ENCODE measurements at places on chromosomes 16 and 17.

DNA sequence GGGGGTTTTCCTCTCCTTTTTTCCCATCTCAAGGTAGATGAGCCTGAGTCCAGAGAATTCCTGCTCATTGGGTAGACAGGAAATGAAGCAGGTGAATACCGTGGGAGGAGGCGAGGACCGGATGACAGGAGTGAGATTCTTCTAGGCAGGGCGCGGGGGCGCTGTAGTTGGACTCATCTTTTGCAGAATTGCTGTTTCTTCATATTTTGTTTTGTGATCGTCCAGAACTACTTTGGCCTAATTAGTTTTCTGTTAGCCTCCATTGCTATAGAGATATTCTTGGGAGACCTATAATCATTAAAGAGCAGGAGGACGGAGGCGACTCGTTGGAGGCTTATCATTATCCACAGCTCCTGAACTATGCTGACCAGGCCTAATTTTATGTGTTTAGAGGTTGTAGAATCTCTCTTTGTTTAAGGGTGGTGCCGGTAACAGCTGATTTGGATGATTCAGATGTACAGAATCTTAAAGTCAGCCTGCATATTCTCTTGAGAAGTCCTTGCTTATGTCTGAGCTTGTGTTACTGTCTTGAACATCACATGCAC, 650 bp downstream of the ATP6V0A1 start:
- DNase-seq, result peak; percentile 30

DNA sequence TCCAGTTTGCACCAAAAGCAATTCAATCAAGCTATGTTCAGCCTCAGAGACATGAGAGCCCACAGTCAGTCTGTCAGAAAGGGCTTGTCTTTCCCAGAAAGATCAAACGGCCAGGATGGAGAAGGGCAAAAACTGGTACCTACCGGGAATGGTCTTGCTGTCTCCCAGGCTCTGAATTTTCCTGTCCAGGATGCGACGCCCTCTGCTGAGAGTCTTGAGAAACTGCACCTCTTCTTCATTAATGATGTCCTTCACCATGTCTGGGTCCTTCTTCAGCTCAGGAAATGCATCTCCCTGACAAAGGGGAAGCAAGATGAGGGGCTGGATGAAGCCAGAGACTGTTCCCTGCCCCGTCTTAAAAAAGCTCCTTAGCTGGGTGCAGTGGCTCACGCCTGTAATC, 15.8 kb upstream of the EXOSC6 start:
- no peak for DNase-seq

DNA sequence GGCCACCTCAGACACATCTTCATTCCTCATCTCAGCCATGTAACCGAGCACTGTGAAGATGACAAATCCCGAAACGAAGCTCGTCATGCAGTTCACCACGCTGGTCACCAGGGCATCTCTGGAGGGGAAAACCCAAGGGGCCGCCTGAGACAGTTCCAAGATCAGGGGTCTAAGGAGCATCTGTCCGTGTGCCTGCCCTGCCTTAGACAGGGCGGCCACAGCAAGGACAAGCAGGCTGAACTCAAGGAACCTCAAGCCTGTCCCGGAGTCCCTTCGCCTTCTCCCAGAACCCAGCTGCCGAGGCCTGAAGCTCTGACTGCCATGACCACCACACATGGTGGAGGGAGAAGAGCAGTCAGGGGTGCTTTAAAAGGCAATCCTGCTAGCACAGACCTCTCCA, 22.7 kb downstream of the SLC6A4 start:
- no peak for DNase-seq

DNA sequence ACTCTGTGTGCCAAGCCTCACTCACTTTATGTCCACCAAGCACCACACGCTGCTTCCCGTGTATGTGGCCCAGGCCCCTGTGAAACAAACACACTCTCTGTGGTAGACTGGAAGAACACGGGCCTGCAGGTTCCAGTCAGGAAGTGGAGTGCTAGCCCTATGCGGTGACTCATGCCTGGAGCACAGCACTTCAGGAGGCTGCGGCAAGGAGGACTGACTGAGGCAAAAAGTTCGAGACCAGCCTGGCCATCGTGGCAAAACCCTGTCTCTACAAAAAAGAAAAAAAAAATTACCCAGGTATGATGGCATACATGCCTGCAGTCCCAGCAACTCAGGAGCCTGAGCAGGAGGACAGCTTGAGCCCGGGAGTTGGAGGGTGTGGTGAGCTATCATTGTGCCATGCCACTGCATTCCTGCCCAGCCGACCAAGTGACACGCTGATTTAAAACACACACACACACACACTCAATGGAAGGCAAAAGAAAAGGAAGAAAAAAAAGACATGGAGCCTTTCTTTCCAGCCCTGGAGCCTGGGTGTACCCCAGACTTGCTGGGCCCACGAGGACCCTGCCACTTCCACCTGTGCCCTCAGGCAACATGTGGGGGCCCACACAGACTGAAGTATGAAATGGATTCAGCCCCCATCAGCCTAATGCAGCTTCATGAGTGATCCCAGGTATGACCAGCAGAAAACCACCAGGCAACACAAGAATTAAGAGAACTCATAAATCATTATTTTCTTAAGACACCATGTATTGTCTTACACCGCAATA, 126.6 kb downstream of the ANKRD11 start:
- peak; percentile 25 for DNase-seq

DNA sequence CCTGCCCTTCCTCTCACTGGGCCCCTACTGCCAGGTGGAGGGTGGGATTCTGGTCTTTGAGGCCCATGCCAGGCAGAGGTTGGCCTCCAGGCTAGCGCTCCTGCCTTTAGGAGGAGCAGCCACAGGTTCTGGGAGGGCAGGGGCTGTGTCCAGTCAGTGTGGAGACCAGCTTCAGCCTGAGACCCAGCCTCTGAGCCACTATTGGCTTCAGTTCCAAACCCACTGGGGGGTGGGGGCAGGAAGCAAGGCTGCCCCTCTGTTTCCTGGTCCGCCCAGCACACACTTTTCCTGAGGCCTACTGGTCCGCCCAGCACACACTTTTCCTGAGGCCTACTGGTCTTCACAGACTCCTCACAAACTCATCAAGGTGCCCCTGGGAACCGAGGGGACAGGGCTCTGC, 16.4 kb downstream of the SLC5A10 start:
- DNase-seq, result no peak

DNA sequence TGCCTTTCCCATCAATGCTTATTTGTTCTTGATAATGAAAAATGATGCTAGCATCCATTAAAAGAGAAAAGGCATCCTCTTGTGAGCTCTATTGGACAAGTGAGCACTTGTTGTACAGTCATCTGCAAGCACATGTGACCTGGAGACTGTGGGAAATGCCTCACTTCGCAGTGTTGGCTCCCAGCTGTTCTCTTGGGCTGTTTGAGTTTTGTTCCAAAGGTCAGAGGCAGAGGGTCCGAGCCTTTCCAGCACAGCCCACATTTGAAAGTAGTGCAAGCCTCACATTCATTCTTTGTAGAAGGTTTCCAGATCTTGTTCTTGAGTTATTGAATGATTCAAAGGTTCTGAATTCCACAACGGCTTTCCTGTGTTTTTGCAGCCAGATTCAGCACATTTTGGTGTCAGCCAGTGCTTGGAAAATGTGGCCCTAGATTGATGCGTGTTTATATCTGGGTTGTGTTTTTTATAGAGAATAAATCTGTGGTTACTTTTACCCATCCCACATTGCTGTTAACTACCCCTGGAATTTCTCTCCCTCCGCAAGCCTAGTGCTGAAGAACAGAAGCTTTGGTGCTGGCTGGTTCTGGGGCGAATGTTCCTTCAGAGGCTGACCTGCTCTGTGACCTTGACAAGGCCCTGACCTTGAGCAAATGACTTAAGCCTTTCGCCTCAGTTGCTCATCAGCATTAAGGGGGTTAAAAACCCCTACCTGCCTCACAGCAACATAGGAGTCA, 49.8 kb downstream of the CDH1 start:
- DNase-seq, result no peak

DNA sequence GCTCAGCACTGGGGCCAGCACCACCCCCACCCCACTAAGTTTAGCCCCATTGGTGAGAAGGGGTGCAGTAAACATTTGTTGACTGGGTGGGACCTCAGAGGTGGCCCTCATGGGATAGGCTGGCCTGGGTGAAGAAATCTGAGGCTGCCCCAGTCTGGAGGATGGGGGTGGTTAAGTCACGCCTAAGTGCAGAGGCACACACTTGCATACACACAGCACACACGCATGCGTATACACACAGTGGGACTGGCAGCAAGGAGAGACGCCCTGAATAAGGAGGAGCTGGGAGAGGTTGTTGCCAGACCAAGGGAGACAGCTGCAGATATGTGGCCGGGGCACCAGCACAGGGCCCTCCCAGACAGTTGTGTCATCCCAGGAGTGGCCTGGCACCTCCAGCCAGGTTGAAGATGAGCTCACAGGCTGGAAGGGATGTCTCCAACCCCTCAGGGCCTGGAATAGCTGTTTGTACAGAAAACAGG, 3.0 kb upstream of the BCAR1 start:
- DNase-seq, result no peak

GRCh38 chr16:1825864-1826690, 548 bp downstream of the HAGH start:
- DNase-seq, result peak; percentile 55

DNA sequence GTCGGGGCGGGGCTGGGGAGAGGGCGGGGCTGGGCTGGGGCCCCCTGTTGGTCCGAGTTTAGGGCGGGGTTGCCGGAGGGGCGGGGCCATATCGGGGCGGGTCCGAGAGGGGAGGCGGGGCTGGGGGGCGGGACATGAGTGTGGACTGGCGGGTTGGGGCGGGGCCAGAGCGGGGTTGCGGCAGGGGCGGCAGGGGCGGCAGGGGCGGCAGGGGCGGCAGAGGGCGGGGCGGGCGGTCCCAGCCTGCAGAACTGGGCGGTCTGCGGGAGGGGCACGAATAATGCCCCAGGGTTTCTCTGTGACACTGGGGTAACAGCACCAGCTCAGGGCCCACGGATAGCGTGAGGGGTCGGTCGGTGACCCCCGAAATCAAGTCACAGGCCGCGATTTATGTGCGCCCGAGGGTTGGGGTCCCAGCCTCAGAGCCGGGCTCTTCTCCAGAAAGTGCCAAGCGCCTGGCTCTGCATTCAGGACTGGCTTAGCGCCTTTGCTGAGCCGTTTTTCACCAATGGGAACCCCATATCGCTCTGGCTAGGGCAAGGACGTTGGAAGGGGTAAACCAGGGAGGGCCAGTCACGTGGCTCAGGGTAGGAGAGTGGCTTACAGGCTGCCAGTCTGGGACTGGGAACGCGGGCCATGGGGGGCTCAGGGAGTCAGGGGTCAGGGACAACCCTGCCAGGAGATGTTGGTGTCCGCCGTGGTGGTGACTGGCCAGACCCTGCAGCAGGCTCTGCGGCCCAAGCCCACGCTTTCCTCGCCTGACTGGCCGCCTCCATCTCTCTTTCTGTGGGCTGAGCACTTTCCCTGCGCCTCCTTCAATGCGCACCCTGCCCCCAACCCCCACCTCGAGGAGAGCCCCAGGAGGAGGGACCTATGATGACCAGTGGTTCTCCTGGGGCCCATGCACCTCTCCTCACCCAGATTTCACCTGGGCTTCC, 1.2 kb upstream of the METTL26 start:
- DNase-seq, result peak; percentile 76

GRCh38 chr17:3558603-3559269, 1.1 kb upstream of the TRPV3 start:
- peak; percentile 20 for DNase-seq

Measured in T-cell (primary cell).